ENCODE measurements at places on chromosomes 16 and 17.

GRCh38 chr17:67258821-67259468 is 13.9 kb upstream of the HELZ start:
- peak; percentile 11 for DNase-seq

DNA sequence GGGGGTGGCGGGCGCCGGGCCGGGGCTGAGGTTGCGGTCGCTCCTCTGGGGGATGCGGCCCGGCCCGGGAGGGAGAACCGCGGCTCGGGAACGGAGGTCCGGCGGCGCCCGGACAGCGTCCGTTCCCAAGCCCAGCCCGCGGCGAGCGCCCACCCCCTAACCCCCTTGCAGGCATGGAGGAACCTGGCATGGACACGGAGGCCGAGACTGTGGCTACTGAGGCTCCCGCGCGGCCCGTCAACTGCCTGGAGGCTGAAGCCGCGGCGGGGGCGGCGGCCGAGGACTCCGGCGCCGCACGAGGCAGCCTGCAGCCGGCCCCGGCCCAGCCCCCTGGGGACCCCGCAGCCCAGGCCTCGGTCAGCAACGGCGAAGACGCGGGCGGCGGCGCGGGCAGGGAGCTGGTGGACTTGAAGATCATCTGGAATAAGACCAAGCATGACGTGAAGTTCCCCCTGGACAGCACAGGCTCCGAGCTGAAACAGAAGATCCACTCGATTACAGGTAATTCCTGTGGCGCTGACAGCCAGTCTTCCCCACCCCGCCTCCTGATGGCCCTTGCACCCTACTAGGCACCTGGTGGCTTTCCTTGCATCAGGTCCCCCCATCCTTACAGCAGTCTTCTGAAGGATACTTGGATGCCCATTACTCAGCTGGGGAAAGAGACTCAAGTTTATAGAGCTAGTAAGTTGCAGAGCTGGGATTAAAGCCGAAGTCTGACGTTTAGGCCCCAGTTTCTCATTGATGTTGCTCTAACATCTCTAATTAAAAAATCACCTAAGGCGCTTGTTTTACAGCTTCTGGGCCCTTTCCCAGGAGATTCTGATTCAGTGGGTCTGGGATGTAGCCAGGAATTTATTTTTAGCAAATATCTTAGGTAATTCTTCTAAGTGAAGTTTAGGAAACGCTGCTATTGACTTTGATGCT is 514 bp downstream of the UBFD1 start:
- peak; percentile 35 for DNase-seq

GRCh38 chr16:57966986-57967385 is 3.9 kb downstream of the CNGB1 start:
- DNase-seq, result no peak

DNA sequence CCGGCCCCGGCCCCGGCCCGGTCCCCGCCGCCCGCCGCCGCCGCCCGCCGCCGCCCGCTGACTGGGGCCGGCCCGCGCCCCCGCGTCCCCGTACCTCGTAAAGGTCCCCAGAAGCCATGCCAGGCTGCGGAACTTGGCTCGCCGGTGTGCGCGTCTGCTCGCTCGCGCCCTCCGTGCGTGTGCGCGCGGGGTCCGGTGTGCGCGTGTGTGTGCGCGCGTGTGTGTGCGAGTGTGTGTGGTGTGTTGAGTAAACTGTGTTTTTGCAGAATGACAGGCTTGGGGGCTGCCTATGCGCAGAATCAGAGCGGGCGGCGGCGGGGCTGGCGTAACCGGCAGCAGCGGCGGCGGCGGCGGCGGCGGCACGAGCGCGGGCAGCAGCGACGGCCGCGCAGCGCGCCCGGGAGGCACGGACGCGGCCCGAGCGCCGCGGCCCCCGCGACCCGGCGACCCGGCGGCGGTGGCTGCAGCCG is 307 bp downstream of the CDYL2 start:
- DNase-seq, result peak; percentile 72

- DNase-seq, result peak; percentile 31
These were observed 43.4 kb upstream of the GSE1 start for GRCh38 chr16:85569615-85570212.

GRCh38 chr17:74192950-74193781 is 10.3 kb upstream of the RPL38 start:
- no peak for DNase-seq

GRCh38 chr17:17886226-17886625 is 49.4 kb upstream of the SREBF1 start:
- no peak for DNase-seq

DNA sequence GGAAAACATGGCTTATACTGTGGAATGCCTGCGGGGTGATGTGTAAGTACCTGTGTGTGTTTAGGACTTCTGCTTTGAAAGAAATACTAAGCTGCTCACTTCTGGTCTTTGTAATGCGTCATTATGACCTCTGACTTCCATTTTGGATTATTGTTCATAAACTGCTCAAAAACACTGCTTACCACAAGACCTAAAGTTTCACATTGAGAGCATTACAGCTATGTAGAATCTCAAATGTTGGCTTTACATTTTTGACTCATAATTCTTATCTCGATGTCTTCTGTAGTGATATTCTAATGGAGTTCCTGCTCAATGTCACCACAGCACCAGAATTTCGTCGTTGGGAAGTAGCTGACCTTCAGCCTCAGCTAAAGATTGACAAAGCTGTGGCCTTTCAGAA is 9.3 kb downstream of the UQCRC2 start:
- no peak for DNase-seq

- DNase-seq, result no peak
These were observed 800 bp downstream of the NOD2 start for GRCh38 chr16:50694206-50694605.

DNA sequence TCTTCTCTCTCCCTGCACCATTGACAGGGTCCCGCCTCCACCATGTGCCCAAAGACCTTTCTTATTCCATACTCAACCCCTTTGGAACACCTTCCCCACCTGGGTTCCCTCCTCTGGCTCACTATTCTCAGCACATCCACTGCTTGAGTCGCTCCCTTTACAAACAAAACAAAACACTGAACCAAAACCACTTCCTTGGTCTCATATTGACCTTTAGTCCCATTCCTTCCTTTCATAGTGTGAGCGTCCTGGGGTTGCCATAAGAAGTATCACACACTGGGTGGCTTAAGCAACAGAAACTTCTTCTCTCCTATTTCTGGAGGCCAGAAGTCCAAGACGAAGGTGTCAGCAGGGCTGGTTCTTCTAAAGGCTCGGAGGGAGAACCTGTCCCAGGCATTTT is 6.1 kb upstream of the TNRC6C start:
- DNase-seq, result no peak

DNA sequence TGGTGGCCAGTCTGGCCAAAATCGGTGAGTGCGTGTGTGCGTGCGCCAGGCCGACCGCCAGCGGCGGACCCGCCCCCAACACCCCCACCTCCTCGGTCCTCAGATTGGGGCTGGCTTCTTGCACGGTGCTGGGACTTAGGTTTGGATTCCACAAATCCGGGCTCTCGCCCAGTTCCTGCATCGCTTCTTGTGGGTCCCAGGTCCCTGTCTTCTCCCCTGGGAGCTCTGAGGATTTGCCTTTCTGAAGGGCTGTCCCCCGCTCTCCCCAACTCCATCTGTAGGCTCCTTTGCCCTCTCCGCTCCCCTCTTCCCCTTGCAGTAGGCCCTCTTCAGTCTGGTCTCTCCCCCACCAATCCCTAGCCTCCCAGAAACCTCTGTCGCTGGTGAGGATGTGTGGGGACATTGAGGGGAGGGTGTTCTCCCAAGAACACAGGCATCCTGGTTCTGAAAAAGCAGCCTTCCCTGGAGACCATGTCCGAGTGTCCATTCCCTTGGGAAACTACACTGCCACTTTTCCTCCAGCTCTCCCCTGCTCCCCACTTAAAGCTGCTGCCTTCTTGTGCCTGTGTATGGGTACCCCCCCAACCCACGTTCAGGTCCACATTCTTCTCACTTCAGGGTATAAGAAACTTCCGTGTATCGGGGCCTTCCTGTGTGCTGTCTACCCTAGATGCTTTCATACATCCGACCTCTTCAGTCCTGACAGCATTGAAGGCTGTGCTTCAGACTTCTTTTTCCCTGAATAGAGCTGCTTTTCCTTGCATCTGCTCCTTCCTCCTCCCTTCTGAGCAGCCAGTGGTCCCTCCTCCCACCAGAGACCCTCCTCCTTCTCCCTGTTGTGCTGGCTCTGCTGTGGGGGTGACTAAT is 632 bp downstream of the SLC9A5 start:
- DNase-seq, result no peak

DNA sequence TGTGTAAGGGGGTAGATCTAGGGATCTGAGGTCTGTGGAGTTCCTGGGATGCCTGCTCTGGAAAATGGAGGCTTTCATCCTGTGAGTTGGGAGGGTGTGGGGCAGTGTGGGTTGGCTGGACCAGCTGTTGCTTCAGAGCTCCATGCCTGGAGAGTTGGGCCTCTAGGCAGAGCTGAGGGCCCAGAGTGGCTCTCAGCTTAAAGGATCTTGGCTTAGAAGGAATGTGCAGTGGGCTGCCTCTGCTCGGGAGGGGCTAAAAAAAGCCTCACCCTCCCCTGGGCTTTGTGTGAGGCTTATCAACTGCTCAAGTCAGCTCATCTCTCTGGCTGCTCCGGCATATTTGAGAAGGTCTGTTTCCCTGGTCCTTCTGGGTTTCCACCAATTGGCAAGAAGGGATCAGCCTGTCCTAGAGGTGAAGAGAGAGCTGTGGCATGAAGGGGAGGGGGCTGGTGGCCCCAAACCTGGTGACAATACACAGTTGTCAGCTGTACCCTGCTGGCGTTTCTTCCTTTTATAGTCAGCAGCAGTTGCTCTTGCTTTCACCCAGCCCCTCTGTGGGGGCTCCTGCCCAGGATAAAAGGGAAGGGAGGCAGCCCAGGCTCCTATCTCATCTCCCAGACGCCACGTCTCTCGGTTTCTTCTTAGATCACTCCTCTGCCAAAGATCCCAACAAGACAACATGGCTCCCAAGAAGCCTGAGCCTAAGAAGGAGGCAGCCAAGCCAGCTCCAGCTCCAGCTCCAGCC is at the start of gene MYL4:
Gene MYL4 (plus strand): TSS at position 605 of the 745 bp plus-strand sequence. CDS start 75 bp downstream, at position 680.
- no peak for DNase-seq

DNA sequence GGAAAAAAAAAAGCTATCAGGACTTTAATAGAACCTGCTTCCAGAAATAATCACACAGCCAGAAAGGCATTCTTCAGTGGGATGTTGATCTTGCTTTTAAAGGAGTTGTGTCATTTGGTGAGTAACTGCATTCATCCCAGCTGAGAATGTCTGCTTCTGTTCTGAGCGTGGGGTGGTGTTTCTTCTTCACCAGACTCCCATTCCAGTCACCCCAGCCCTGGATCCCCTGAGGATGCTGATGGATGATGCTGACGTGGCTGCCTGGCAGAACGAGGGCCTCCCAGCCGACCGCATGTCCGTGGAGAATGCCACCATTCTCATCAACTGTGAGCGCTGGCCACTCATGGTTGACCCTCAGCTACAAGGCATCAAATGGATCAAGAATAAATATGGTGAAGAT is 122.5 kb downstream of the ZNF18 start:
- DNase-seq, result no peak

DNA sequence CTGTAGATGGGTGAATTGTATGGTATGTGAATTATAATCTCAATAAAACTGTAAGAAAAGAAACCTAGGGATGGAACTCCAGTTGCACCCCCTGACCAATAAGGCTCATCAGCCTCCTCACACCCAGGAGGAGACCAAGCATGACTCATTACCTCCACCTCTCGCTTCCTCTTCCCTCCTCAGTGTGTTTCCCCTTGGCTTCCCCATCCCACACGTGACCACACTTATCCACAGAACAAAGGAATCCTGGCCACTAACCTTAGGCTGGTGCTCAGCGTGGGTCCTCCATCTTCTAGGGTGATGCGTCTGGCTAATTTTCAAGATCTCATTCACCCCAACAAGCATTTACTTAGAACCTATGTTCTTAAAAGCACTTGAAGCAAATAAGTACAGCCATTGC is 36.2 kb upstream of the MAP3K14 start:
- DNase-seq, result peak; percentile 41
